ENCODE measurements at places on chromosomes 13 and 19.

GRCh38 chr13:24282256-24282655 is 27.1 kb upstream of the C1QTNF9 start:
- DNase-seq: no peak

DNA sequence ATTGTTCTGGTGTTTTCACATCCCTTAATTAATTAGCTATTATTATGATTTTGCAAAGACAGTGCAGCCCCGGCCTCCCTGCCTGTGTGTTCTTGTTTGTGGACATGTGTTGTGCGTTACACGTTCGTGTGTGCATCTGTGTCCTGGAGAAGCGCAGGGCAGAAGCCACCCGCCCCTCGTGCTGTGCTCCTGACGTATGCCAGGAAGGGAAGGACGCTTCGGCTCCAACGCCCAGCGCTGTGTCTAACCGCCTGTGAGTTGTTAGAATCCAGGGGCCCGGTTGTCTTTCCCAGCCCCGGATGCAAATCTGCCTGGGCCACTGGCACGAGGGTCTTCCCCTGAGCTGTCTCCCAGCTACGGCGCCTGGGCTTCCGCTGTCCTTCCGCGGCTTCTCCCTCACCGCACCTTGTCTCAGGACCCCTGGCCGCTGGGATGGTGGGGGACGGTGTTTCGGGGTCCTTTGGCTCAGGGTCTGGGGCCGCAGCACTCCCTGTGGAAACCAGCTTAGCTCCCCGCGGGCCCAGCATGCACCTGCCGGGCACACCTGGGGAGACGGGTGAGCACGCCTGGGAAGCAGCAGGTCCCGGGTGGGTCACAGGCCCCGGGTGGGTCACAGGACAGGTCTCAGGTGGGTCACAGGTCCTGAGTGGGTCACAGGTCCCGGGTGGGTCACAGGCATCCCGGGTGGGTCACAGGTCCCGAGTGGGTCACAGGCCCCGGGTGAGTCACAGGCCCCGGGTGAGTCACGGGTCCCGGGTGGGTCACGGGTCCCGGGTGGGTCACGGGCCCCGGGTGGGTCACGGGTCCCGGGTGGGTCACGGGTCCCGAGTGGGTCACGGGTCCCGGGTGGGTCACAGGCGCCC is 51.5 kb downstream of the GAS6 start:
- no peak for DNase-seq

DNA sequence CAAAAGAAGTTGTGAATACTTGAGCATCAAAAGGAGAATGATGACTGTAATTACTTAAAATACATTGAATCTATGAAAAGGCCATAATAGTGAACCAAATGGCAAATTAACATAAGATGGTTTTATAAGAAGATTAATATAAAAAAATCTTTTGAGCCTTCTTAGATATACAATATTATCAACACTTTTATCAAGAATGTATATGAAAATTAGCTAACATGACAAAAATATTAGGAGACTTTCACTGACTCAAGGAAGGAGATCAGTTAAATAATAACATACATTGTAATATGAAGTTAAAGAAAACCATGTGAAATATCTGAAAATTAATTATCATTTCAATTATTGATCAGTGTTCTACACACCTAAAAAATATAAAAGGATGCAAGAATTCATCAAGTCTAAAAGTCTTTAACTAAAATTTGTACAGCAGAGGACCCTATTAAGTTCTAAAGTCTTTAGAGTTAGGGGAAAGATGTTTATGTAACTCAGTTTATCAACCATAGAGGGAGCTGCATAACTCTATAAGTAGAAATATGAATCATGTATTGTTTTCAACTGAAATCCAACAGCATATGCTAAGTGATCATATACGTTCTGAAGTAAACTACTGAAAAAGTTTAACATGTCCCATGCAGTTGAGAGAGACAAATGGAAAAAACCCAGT is 756.1 kb upstream of the MIR17HG start:
- DNase-seq: no peak

- DNase-seq: no peak
These were observed 19.2 kb downstream of the RYR1 start for GRCh38 chr19:38452430-38453366.

DNA sequence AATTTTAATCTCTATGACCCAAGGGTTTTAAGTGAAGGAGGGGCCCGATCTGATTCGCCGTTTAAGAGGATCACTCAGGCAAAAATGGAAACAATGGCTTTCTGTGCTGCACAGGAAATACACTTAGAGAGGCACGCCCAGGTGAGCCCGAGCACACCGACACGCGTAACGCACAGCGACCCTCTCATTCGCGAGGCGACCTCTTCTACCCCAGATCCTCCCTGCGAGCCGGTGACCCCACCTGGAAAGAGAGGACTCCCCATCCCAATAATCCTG is 216 bp downstream of the SH2D3A start:
- DNase-seq: no peak

GRCh38 chr13:48731001-48731658 is 77.4 kb downstream of the CYSLTR2 start:
- DNase-seq: no peak

- no peak for DNase-seq
These were observed 10.7 kb downstream of the MARCHF2 start for GRCh38 chr19:8423817-8424223.

DNA sequence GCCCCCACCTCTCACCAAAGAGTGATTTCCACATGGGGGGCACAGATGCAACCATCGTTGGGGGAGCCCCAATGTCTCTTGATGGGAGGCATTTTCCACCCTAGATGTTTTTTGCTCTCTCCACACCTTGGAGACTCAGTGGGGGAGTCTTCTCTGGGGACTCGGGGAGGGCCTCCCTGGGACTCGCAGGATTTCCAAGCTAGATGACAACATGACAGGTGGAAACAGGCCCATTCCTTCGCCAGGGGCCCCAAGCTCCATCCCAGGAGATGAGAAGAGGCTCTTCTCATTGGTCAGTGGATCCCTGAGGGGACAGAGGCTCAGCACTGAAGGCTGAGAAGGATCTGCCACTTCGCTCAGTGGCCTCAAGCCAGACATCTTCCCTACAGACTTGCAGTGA is 12.7 kb upstream of the KIR2DL4 start:
- DNase-seq: no peak

GRCh38 chr19:4957981-4958380 is 10.9 kb upstream of the KDM4B start:
- DNase-seq: no peak

GRCh38 chr19:50300814-50301606 is 28.2 kb downstream of the KCNC3 start:
- no peak for DNase-seq

DNA sequence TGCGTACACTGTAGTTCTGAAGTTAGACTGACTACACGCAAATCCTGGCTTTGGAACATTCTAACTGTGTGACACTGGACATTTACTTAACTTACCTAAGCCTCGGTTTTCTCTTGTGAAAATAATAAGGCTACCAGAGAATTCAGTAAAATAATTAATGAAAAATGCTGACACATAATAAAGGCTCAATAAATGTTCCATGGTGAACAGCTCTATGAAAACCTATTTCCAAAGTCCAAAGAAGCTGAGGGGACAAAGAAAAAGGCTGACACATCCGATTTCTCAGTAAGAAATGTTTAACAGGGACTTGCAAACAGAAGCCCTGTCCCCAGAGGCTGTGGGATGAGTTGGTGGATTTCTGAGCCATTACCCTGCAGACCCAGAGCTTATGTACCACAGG is 139.7 kb upstream of the GJB6 start:
- DNase-seq: no peak

- no peak for DNase-seq
These were observed 44.8 kb upstream of the FNDC3A start for GRCh38 chr13:48930918-48931317.

- DNase-seq: peak; percentile 31
These were observed 538 bp downstream of the ZNF428 start for GRCh38 chr19:43618921-43619261.

DNA sequence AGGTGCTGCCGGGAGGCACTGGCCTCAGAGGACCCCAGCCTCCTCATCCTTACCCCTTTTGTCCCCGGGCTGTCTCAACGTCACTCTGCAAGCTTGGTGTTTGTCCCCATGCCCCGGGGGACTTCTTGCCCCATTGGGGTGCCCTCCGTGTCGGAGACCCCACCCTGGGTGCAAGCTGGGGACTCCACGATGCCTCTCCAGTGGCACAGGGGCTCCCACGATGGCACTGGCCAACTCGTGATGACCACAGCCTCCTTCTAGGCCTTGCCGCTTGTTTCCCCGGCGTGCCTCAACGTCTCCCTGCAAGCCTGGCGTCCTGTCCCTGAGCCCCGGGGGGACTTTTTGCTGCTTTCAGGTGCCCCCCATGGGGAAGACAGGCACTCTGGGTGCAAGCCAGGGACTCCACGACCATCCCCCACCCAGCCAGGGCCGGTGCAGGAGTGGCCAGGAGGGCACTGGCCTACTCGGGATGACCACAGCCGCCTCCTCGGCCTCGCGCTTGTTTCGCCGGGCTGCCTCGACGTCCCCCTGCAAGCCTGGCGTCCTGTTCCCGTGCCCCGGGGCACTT is 237.0 kb downstream of the TUBA3C start:
- DNase-seq: no peak

- no peak for DNase-seq
These were observed 235.6 kb downstream of the SPRY2 start for GRCh38 chr13:80105350-80105749.

DNA sequence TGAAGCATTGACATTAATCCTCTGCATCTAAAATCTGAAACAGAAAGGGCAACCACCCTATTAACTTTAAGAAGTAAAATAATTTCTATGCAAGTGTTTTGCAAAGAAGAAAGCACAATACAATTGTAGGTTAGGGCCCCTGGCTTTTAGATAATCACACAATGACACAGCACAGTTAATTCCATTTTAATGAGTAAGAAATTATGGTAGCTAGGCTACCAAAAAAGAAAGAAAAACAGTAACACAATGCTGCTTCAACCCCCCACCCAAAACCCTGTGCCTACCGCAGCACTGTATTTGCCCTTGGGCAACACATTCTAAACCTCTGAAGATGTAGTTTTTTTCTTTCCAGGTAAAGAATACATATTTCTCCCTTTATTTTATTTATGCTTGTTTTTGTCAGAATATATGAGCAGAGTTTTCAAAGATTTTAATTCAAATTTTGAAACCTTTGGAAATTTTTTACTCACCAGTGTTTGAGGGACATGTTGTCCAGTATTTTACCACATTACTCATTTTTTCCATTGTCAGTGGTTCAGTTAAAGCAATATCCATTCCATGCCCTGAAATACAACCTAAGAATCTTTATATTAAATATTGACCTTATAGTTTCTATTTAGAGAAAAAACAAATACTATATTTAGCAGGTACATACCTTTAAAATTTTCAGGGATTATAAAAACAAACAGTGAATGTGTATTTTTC is 21.1 kb downstream of the SOHLH2 start:
- DNase-seq: no peak

DNA sequence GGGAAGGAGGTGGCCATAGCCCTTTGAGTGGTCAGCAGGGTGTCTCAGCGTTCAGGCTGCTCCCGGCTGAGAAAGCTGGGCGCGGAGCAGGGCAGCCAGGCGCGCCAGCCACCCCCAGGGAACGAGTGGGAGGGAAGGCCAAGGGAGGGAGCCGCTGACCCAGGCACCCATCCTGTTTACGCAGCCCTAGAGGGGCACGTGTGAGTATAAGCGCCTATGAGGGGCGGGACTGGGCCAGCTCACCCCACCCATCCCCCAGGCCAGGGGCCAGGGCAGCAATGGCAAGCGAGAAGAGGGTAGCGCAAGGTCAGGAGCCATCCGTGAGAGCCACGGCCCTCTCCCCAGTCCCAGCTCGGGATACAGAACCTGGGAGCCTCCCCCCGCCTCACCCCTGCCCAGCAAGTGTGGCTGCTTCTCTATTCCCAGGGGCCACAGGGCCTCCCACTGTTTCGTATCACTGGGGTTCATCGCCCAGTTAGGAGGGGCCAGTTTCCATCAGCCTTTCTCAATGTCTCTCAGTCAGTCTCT is 897 bp upstream of the DMKN start:
- no peak for DNase-seq

- no peak for DNase-seq
These were observed 579.5 kb downstream of the DCT start for GRCh38 chr13:93899981-93900380.
